ENCODE measurements at places on chromosomes 3 and 15.

DNA sequence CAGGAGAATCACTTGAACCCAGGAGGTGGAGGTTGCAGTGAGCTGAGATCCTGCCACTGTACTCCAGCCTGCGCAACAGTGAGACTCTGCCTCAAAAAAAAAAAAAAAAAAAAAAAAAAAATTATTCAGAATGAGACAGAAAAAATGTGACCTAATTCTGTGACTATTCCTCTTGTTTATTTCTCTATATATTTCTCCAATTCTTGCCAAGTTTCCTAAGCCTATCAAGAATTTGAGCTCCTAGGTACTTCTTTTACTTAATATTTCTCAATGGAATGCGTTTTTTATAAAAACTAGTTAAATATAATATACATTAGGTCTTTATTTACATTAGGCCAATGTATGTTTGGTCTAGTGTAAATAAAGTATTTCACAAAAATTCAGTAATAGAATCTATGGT, 86.8 kb downstream of the NAALADL2 start:
- no peak for DNase-seq

GRCh38 chr3:190552969-190553759, 39.3 kb downstream of the IL1RAP start:
- DNase-seq, result no peak

- DNase-seq, result no peak
Observed at GRCh38 chr3:52184690-52185089, 13.3 kb upstream of the ALAS1 start.

DNA sequence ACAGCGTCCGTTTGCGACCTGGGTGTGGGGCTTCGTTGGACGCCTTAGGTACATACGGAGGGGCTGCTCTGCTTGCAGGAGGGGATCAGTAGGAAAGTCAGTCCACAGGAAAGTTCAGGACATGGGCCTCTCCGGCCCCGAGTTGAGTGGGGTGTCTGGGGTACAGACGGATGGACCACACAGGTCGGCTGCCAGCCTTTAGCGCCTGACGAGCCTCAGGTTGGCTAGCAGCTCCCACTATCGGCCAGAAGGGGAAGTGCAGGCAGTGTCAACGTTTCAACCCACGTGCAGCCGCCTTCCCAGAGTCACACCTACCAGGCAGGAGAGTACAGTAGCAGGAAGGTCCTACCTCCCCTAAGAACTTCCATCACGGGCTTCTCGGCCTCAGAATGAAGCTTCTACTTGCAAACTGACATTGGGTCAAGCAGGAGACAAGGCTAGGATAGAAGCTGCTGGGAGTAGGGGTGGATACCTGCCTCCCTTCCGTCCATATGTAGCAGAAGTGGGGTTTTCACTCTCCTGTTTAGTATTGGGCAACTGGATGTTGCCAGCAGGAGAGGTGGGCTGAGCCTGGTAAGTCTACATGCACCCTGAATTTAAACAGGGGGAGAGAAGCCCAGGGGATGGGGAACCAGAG, 1.8 kb upstream of the SCN5A start:
- peak; percentile 68 for DNase-seq

DNA sequence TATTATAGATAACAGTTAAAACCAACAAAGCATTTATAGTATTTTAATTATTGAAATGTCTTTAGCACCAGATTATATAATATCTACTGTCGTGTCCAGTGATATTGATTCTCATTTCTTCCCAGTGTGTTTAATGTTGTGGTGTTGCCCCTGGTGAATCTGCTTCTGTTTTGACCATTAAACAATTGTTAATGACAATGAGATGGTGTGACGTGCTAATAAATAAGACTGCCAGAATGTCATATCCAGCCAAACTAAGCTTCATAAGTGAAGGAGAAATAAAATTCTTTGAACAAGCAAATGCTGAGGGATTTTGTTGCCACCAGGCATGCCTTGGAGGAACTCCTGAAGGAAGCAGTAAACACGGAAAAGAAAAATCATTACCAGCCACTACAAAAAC, 480.0 kb upstream of the ROBO1 start:
- no peak for DNase-seq

- no peak for DNase-seq
Observed at GRCh38 chr3:63050548-63051177, 175.4 kb upstream of the CADPS start.

- DNase-seq, result no peak
Observed at GRCh38 chr3:81249540-81250029, 511.9 kb downstream of the GBE1 start.

GRCh38 chr3:136196064-136196400, at the start of gene MSL2:
TSS of gene MSL2 (minus strand) at chr3:136196335. CDS start at chr3:136195113, 1,222 bp downstream.
- DNase-seq, result no peak

DNA sequence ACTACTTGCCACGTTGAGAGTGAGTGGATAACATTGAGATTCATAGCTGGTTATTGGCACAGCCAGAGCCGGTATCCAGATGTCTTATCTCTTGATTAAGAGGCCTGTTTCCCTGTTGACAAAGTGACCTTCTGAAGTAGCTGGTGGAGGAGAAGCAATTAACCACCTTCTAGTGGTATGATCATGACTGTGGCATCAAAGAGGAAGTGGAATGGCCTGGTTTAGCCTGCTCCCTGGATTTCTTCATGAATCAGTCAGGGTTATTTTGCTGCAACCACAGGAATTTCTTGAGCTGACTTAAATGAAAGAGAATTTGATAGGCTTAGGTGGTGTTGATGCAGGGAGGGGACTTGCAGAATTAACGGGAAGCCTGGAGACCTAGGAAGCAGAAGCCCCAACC, 398.3 kb downstream of the MFSD1 start:
- DNase-seq, result no peak

DNA sequence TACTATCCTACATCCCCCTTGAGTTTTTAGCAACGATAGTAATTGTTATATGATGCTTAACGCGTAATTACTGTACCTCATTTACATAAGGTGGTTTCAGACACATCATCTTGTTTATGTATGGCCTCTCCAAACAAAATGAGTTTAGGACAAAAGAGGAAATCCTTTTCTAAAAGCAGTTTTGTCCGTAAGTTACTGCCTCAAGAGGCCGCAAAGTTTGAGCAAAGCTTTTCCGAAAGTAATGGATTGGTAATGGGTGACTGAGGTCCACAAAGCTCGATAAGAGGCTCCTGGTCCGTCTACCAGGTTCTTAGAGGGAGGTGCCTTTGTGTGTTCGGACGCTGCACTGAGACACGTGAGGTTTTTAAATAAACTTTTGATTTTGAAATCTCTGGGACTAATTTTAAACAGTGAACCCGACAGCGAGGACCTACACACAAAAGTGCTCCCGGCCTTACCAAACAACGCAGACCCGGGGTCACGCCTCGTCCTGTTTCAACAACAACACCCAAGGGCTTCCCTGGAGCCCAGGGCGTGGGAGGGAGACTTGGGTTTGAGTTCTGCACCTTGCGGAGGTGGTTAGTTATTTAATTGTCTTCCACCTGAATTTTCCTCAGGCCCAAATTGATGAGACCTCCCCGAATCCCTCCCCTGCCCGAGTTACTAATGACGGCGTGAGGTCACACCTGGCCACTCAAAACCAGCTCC, 456 bp upstream of the C15orf61 start:
- DNase-seq, result no peak

DNA sequence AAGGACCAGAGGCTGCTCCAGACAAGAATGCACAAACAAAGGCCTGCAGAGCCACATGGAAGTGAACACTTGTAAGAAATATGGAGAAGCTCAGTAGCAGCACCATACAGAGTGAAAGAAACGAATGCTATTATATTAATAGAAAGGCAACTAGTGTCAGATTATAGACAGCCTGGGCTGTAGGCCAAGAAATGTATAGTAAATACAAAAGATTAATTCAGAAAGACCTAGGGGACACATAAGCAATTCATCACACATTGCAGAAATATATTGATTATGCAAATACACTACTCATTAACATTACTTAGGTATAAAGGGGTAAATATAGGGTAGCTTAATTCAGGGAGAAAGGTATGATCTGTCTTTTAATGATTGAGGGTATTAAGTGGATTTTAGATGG, 69.5 kb upstream of the GUCA1C start:
- no peak for DNase-seq

- DNase-seq, result no peak
Observed at GRCh38 chr15:93803421-93804152, 427.8 kb upstream of the MCTP2 start.

GRCh38 chr15:78343276-78344060, 3.3 kb downstream of the CRABP1 start:
- DNase-seq, result no peak

GRCh38 chr3:16233806-16234205, 30.9 kb downstream of the DPH3 start:
- DNase-seq, result peak; percentile 58

- peak; percentile 21 for DNase-seq
Observed at GRCh38 chr15:100383302-100384107, 41.7 kb upstream of the ADAMTS17 start.

DNA sequence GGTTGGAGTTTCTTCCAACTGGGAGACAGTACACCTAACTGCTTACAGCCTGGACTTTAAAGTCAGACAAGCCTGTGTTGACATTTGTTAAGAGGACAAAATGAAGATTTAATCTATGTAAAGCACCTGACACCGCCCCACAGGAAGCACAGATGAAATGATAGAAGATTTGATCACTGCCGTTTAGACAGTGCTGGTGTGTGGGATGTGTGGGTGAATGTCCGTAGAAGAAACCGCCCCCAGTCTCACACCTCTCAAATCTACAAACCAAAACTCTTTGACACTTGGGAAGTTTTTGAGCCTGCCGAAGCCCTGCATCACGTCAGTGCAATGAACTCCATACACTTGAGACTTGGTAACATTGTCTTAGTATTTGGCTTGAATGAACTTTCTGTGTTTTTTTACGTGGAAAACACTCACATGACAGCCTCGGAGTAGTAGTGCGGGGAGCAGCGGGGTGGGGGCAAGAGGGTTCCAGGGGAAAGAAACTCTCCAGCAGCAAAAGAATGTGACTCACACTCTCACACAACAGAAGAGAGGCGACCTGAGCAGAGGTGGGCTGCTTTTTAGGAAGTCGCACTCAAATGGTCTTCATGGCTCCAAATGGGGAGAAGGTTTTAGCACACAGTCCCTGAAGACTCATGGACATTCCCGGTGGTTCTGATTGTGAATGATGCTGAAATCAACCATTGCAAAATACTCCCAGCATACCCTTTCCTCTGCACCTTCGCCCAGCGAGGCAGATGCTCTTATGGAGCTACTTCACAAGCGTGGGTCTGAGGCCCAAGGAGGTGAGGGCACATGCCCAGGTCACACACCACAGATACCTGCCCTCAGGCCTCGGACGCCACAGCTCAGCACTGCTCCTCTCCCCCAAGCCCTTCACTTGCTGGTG, 79.2 kb downstream of the SRGAP3 start:
- DNase-seq, result no peak

DNA sequence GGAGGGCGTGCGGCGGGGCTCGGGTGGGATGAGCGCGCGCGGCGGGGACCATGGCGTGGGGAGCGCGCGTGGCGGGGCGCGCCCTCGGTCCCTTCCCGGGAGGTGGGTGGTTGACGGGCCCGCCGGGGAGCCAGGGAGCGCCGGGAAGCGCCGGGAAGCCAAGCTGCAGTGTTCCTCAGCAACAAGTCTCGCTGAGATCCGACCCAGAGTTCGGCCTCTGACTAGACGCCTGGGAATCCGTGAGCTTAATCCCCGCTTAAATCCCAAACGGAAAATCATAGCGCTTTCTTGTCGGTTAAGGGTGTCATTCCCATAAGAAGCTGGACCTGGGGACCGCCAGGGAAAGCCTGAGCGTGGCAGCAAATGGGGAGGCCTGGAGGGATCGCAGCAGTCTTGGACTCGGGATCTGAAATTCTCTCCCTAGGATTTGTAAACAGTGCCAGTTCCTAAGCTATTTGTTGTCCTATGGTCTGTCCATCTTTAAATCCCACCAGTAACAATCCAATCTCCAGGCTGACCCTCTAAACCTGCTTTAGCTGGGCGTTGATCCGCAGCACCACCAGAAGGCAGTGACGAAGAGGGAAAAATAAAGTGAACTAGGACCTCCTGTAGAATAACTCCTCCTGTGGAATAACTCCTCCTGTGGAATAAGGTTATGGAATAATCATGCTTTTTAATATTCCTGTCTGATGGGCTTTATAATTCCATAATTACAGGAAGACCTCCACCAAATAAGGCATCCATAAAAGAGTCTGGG, 570 bp upstream of the NEDD4 start:
- DNase-seq, result peak; percentile 84

DNA sequence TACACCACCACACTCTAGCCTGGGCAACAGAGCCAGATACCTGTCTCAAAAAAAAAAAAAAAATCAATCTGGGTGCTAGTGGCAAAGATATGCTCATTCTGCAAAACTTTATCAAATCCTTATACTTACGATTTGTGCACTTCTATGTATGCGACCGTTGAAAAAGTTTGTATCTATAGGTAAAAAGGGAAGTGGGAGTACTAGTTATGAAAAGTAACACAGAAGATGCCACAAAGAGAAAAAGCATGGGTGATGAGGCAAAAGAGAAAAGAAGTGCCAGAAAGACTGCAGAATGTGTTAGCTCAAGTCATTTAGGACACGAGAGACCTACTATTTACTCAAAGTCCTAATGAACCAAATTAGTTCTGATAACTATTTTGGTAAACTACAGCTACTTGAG, 407.8 kb downstream of the SHQ1 start:
- no peak for DNase-seq

GRCh38 chr3:151600783-151601182, 132.9 kb upstream of the AADACL2 start:
- no peak for DNase-seq

- DNase-seq, result no peak
Observed at GRCh38 chr3:178749471-178749870, 213.2 kb downstream of the KCNMB2 start.

- DNase-seq, result no peak
Observed at GRCh38 chr3:76820481-76820880, 219.4 kb upstream of the ROBO2 start.

DNA sequence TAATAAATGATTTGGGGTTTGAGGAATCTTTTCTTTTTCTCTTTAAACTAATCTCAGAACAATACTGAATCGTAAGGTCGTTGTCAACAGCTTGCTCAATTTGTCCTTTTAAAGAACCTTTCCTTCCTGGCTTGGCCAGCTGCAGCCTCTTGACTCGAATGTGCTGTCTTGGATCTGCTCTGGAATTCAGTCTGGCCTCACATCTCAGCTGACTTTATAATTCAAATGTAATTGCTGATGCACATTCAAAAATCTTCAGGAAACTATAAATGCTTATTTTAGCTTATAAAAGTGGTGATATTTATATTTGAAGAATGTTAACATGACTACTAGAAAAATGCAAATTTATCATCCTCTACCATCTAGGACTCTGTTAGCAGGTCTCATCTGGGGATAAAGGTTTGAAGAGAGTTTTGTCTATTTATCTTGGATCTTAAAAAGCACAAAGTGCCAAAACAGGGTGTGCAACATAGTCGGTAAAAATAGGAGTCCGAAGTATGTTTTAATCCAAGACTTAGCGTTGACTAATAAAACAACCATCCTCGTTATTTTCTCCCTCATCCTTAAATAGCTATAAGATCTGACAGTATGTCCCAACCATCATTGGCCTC, 1035.2 kb downstream of the MCTP2 start:
- no peak for DNase-seq

DNA sequence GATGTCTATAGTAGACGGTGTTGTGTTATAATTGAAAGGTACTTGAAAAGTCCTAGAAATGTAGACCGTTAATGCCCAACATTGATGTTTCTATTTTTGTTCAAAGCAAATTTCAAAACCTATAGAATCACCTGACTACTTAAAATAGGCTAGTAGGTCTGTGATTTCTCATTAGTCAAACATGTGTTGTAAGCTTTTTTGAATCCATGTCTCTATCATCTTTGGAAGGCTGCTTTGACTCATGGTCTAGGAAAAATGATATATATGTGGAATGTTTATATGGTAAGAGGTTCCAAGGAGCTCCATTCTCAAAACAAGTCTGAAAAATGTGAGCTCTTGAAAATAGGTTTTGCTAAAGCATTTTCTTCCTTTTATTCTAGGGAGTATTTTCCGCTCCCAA, 375.3 kb downstream of the LPP start:
- no peak for DNase-seq

Measured in WERI-Rb-1 (cell line).